ENCODE measurements at places on chromosomes 13 and 19.

- DNase-seq: no peak
These were observed 117.7 kb upstream of the CACNA1A start for GRCh38 chr19:13623716-13624710.

DNA sequence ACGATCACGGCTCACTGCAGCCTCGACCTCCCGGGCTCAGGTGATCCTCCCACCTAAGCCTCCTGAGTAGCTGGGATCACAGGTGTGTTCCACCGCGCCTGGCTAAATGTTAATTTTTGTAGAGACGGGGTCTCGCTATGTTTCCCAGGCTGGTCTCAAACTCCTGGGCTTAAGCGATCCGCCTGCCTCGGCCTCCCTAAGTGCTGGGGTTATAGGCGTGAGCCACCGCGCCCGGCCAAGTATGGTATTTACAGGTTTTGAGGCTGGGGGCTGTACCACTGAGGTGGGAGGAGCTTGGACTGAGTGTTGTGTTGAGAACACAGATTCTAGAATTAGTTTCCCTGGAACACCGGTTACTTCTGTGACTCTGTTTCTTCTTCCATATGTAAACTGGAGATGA is 452 bp upstream of the PPM1N start:
- DNase-seq: no peak

DNA sequence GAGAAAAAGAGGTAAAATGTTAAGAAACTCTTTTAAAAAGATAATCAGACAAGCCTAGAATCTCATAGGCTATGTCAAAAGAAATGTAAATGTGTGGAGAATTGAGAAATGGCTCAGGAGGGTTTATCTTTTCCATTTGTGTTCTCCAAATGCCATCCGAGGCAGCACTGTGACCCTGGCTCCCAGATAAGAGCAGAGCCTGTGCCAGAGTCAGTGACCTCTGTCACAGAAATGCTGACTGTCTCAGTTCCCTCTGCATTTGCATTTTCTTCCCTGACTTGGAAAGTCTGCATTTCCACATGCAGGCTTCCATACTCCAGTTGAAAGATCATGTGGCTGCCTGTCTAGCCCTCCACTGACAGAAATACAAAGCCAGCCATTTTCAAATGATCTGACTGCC is 42.0 kb downstream of the SERTM1 start:
- DNase-seq: no peak

DNA sequence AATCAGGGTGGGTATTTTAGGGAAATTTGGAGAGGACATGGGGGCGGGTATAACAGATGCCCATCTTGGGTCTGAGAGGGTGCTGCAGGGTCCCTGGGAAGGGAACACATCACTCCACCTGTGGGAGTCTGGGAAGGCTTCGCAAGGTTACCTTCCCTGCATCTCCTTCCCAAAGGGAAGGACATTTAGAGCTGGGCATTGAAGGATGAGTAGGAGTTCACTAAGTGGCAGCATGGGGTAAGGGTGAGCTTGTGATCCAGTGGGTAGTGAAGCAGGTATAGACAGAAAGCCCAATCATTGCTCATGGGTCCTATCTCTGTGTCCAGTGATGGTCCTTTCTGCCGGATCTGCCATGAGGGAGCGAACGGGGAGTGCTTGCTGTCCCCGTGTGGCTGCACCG is 13.2 kb downstream of the MARCHF2 start:
- DNase-seq: no peak
